ENCODE measurements at places on chromosomes 1 and 21.

DNA sequence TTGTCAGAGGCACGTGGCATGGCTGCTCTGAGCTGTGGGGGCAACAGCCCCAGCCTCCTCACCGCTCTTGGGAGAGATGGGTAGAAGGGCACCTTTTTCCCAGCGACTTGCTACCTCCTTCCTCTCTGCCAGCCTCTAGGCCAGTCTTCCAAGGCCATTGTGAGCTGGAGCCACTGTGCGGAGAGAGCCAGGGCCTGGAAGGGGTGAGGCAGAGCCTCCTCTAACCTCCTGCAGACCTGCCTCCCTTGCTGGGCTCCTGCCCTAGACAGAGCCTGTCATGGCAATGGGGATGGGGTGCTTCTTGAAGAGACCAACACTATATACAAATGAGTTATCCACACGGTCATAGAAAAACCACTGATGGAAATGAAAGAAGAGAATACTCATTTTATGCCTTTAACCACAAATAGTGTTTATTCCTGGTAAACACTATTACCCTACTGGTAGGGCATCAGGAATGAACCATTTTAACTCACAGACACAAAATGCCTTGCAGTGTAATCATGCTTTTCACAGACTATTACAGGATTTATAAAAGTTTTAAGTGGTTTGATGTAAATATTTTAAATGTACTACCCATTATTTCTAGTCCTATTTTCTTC, 5.0 kb upstream of the IGFN1 start:
- no peak for DNase-seq

DNA sequence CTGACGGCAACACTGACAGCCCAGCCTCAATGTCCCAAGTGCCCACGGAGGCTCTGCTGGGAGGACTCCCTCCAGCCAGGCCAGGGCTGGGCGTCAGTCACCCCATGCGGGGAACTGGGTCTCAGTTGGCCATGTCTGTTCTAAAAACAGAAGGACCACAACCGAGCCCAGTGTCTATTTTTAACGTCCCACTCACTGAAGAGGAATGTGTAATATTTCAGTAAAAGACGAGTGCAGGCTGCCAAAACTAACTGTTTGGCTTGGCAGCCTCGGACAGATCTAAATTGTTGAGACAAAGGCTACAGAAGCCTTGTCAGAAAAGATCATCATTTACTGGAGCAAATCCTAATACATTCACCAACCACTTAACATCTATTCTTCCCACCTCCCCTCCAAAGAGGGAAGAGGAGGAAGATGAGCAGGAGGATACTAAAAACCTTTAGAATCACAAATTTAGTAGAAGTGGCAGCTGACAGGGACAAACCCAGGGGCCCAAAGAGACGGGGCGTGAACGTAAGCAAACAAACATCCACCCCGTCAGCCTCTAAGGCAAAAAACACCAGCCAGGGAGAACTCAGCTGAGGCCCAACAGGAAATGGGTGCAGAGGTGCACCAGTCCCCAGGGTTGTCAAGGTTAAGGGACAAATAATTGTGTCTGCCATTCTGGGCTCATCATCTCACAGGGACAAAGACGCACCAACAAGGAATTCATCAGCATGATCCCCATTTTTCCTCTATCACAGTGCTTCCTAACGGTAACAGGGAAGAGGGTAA, 18.7 kb downstream of the C1orf198 start:
- DNase-seq: no peak

- DNase-seq: no peak
Observed at GRCh38 chr1:157133426-157133825, 4.8 kb downstream of the ETV3 start.

DNA sequence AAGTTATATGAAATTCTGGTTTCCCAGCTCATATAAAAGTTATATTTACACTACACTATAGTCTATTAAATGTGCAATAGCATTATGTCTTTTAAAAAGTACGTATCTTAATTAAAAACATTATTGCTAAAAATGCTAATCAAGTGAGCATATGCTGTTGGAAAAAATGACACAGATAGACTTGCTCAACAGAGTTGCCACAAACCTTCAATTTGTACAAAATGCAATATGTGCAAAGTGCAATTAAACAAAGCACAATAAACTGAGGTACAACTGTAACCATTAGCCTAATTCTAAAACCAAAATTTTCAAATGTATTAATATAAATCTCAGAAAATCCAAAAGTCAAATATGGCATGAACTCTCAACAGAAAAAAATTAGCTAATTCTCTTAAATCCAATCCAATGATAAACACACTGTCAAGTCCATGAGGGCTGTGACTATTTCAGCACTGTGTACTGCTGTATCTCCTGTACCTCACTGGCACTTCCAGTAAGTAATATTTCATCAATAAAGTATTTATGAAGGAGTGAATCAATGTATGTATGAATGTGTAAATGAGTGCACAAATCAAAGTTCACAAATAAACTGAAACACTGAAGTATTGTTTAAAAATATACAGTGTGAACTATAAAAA, 116.3 kb downstream of the AKT3 start:
- no peak for DNase-seq

- DNase-seq: no peak
Observed at GRCh38 chr1:244171241-244171985, 120.3 kb downstream of the ZBTB18 start.

Measured in NCI-H2107 (cell line).